ENCODE measurements at places on chromosomes 12 and 14. TPM values are rescaled to one million over a fixed set of nuclear protein-coding genes. Genes with fewer than 3 reads are reported as not detected.

The BICD1 gene
- total RNA-seq = 4.2 TPM

The TNFAIP2 gene
- total RNA-seq = 10.5 TPM

The ANO6 gene
- total RNA-seq = 13.2 TPM

The SMOC1 gene
- total RNA-seq = 0.50 TPM

The NOVA1 gene
- total RNA-seq = 3.7 TPM

The CCDC175 gene
- 0.32 TPM for total RNA-seq

The CPNE6 gene
- total RNA-seq = not detected

The EML5 gene
- total RNA-seq = 1.2 TPM
